NCI-H1417 treated with DMSO at 0.1 percent for 48 hours (cell line): ENCODE measurements at places on chromosomes 5 and 9.

- no peak for DNase-seq
Observed at GRCh38 chr9:133135146-133135745, 14.2 kb upstream of the RALGDS start.

DNA sequence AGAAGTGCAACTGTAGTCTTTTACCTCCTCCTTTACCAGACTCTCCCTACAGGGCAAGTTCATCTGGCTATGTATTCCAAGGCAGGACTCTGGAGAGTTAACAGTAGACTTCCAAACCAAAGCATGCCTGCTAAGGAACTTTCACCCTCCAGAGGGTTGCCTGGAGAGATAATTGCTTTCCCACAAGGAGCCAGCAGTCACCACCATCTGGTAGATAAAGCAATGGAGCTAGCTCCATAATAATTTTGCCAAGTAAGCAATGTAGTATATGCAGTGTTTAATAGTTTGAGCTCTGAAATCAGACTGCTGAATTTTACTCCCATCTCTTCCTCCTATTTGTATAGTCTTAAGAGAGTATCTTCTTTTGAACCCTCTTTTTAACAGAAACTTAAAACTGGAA lies 566.8 kb upstream of the PTGER4 start:
- DNase-seq, result no peak

DNA sequence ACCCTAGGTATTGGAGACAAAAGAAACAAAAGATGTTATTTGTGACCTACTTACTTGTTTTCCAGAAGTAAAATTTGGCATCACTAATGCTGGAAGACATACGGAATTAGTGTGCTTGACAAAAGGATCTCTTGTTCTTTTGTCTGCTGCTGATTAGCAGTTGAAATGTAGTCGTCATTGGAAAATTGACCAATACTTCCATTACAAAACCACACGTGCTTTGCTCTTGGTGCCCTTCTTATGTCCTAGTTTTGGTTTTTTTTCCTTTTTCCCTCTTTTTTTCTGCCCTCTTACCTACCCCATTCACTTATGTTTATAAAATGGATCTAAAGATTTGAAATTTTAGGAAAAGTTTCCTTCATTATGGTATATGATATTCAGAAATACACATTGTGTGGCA lies 197.4 kb downstream of the FER start:
- no peak for DNase-seq

DNA sequence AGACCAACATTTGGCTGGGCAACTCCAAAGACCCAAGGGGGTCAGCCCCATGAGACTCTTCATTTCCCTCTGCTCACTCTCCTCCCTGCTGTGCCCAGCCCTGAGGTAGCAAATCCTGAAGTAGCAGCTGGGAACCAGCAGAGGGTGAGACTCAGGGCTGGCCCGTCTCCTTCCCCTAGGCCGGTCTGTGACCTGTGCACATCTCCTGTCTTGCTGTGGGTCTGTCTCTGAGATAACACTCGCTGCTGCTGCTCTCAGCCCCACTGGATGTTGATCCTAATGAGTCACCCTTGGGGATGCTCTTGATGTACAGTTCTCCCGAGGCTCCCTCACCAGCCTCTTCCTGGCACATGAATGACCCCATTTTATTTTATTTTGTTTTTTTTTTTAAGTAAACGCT lies 7.3 kb upstream of the OR2V1 start:
- DNase-seq, result no peak

DNA sequence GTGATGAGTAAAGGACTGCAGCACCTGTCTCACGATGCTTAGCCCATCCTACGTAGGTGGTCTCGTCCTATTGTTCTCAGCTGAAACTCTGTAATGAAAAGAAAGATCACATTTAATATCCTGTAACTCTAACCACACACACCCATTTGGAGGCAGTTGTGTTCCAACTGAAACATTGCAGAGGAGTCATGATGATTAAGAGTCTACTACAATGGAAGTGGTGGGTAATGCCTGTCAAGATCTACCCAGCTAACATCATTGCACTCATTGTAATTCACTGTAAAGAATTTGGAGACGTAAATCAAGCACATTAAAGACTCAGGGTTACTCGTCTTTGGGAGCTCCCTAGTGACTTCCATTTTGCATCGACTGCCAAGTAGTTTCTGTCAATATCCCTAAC lies 106.0 kb upstream of the PTPN3 start:
- DNase-seq, result no peak

GRCh38 chr9:121863955-121864354 lies 212.5 kb downstream of the DAB2IP start:
- DNase-seq, result no peak

GRCh38 chr5:2871282-2871681 lies 119.8 kb upstream of the IRX2 start:
- no peak for DNase-seq

DNA sequence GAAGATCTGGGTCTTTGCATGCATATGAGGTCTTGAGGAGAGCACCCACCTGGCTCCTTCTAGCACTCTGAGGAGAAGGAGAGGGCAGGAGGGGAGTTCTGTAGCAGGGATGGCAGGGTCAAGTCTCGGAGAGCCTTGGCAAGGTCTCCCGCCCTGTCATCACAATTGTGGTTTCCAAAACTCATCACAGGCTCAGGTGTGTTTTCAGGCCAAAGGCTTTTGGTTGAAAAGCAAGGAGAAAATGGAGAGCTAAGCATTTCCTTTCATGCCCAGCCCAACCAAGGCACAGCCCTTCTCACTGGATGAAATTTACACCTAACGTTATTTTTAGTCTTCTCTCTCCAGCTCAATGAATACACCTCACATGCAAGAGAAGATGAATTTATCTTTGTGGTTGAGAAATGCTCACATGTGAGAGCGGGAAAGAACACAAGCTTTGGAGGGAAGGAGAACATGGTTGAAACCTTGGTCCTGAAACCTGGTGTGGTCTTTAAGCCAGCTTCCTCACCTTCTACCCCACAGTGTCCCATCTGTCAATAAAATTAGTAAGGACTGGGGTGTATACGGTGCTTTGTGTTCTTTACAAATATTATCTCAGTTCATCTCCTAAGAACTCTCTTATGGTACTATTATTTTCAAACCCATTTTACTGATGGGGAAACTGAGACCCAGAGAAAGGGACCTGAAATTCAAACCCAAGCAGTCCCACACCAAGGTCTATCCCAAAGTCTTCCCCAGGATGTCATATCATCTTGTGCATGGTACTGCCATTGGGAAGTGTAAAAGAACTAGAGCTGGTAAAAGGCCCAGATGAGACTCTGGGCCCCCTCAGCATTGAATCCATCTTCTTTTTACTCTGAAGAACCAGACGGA lies 47.8 kb upstream of the CPEB4 start:
- DNase-seq, result no peak

- DNase-seq, result no peak
Observed at GRCh38 chr9:119092125-119092524, 277.1 kb downstream of the BRINP1 start.

DNA sequence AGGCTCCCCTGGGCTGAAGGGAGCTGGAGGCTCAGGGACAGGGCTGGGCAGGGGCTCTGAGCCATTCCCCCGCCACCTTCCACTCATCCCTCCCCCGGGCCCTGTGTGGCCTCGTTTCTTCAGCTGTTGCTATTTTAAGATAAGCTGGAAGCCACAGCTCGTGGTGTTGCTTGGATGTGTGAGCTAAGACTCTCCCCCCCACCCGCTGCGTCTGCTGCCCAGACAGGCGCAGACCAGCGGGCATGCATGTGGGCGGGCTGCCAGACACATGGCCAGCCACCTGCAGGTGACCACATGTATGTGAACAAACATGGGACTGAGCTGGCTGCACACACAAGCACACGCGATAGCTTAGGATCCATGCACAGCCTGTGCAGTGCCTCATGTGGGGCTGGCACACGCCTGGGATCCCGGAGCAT lies 8.7 kb downstream of the SNCB start:
- DNase-seq, result no peak

DNA sequence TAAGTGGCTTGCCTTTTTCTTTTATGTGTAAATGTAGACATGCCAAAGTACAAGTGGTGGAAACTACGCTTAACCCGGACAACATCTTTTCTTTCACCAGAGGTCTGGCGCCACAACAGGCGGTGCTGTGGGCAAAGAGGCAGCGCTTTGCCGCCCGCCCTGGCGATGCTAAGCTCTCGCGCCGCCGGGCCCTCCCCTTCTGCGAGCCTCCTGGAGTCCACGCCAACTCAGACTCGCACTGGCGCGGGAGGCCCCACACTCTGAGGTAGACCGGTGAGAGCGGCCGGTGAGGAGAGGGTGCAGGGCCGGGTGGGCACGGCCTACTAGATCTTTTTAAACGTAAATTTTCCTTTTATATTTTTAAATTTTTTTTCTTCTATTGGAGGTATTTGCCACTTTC lies 2253.1 kb upstream of the C9orf72 start:
- no peak for DNase-seq

- no peak for DNase-seq
Observed at GRCh38 chr5:62477801-62478200, 65.2 kb downstream of the IPO11 start.

DNA sequence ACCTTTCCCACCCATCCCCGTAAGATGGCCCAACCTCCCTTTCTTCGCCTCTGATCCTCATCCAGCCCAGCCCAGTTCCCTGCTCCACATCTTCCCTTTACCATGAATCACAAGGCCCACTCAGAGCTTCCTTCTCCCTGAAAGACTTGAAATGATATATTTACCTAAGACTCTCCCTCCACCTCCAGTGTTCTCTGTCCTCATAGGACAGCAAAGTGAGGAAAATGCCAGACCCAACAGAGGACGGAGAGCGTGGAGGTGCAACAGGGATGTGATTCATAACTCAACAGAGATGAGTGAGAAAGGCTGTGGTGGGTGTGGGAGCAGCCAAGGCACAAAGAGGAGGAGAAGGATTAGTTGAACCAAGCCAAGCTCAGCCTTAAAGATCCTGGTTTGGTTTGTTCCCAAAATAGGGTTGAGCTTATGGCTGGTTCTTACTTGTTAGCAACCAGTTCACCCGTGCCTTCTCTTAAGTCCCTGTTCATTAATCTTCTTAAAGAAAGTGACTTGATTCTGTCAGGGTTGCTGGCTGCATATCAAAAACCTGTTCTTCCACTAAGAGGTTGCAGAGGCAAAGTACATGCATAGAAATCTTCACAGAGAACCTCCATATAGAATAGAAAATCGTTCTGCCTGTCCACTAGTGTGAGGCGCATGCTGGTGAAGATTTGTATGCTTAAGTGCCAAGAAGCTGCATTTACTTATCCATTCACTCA lies 183.2 kb downstream of the ACTL7B start:
- DNase-seq, result no peak

GRCh38 chr5:980966-981365 lies 27.6 kb upstream of the NKD2 start:
- DNase-seq, result no peak

GRCh38 chr5:80713631-80714030 lies 58.8 kb upstream of the DHFR start:
- no peak for DNase-seq

DNA sequence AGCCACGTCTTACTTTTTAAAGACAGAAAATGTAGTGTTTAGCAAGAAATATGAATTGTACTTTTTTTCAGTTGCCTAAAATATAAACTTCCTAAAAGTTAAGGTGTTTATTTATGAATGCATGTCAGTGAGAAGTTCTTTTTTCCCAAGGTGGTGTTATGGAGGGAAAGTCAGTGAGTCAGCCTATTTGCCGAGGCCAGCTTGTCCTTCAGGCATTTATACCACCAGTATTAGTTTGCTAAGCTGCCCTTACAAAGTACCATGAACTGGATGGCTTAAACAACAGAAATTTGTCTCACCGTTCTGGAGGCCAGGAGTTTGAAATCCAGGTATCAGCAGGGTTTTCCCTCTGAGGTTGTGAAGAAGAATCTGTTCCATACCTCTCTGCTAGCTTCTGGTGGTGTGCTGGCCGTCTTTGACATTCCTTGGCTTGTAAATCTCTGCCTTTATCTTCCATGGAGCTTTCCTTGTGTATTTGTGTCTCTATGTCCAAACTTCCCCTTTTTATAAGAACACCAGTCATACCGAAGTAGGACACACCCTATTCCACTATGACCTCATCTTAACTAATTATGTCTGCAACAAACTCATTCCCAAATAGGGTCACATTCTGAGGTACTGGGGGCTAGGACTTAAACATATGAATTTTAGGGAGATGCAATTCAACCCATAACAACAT lies 38.4 kb downstream of the PRKACG start:
- DNase-seq, result no peak

DNA sequence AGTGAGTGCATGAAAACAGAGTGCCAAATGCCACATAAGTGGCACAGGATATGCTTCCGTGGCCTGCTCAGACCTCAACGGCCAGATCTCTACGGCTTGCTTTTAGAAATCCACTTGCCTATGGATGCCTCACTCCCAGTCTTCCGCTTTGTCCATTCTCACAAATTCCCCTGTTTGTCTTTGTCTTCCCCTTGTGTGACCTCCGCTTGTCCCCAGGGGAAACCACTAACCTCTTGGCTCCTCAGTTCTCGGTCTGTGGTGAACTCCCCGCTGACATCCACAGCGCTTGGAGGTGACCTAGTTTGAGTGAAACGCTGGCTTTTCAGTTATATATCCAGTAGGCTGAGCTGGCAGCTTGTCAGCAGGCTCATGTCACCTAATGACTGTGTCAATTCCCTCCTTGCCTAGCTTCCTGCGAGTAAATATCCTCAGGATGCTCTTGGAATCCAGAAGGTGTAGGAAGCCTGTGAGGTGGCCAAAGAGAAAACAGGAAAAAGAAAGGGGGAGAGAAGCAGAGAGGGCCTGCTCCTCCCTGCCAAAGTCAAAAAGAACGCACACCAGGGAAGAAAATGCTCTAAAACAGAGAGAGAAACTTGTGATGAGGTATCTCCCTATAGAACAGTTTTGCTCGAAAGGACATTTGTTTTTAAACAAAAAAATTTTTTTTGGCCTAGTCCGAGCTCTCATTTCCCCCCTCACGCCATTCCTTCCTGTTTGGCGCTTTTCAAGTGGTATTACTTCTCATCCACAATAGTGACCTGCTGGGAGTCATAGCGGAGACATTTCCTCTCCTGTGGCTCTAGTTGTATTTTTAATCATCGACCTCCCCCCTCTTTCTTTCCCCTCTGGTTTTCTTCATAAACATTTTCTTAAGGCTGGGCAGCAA lies 101.6 kb upstream of the SPRY4 start:
- DNase-seq, result no peak

- DNase-seq, result no peak
Observed at GRCh38 chr5:136108180-136108611, 24.4 kb upstream of the SMAD5 start.

GRCh38 chr9:96232539-96233241 lies 69.3 kb downstream of the HSD17B3 start:
- no peak for DNase-seq
